ENCODE measurements at places on chromosomes 13 and 19. TPM values are rescaled to one million over a fixed set of nuclear protein-coding genes. Genes with fewer than 3 reads are reported as not detected.

DNA sequence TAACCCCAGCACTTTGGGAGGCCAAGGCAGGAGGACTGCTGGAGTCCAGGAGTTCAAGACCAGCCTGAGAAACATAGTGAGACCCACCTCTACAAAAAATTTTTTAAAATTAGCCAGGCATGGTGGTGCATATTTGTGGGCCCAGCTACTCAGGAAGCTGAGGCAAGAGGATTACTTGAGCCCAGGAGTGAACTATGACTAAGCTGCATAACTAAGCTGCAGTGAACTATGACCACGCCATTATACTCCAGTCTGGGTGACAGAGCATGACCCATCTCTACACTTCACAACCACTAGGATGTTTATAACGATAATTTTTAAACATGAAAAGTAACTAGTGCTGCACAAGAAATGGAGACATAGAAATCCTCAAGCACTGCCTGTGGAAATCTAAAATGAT, 352.7 kb upstream of the SGCG start:
- H3K4me1 ChIP-seq: no peaks in the 10 kb centered on the region
- no peak for DNase-seq
- no peaks in the 10 kb centered on the region for H3K27me3 ChIP-seq
- H3K4me3 ChIP-seq: no peak overlapping the region
- H3K27ac ChIP-seq: no peak overlapping the region

- H3K4me1 ChIP-seq: no peaks in the 10 kb centered on the region
- DNase-seq: no peak
- no peaks in the 10 kb centered on the region for H3K36me3 ChIP-seq
- H3K4me3 ChIP-seq: no peak overlapping the region
- H3K27ac ChIP-seq: no peak overlapping the region
- H3K27me3 ChIP-seq: no peaks in the 10 kb centered on the region
These were observed 290.0 kb downstream of the KCTD12 start for GRCh38 chr13:76596216-76596615.

- H3K27ac ChIP-seq: no peak overlapping the region
- DNase-seq: no peak
- peaks cover 14% of the 10 kb centered on the region for H3K4me1 ChIP-seq
- H3K27me3 ChIP-seq: no peaks in the 10 kb centered on the region
These were observed 38.3 kb upstream of the KCTD4 start for GRCh38 chr13:45238945-45239795.

DNA sequence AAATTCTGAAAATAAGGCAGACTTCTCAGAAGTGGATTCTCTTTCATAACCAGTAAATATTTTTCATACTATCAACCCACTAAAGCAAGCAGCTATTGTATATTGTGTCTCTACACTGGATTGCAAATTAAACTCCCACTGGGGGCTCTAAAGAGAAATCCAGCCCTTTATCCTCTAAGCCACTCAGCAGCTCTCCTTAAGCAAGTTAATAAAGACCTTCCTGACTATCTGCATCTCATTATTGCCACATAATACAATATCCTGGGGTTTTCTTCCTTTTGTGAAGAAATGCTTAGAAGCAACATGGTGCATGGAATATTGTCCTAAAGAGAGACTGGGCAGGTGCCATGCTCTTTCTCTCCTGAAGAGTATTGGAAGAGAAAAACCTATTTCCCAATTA, 521.3 kb downstream of the MYO16 start:
- H3K27me3 ChIP-seq: no peaks in the 10 kb centered on the region
- peaks cover 9% of the 10 kb centered on the region for H3K4me1 ChIP-seq
- no peaks in the 10 kb centered on the region for H3K36me3 ChIP-seq

DNA sequence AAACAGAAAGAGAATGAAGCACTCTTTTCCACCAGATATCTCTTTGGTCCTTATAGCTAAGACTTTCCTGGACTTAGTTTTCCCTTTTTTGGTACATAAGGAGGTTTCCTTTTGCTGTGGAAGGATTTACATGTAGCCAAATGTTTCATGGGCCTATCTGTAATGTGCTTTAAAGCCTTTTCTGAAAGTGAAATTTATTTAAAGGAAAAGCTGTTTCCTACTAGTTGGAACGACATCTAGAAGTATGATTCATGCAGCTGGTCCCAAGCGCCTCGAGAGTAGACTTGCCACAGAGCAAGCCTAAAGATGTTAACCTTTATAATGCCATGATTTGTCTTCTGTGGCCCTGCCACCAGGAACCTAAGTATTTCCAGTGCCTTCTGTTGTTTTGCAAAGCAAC, 390.3 kb downstream of the DLEU7 start:
- peaks cover 10% of the 10 kb centered on the region for H3K4me1 ChIP-seq
- no peak for DNase-seq
- H3K27ac ChIP-seq: no peak overlapping the region
- no peaks in the 10 kb centered on the region for H3K27me3 ChIP-seq

DNA sequence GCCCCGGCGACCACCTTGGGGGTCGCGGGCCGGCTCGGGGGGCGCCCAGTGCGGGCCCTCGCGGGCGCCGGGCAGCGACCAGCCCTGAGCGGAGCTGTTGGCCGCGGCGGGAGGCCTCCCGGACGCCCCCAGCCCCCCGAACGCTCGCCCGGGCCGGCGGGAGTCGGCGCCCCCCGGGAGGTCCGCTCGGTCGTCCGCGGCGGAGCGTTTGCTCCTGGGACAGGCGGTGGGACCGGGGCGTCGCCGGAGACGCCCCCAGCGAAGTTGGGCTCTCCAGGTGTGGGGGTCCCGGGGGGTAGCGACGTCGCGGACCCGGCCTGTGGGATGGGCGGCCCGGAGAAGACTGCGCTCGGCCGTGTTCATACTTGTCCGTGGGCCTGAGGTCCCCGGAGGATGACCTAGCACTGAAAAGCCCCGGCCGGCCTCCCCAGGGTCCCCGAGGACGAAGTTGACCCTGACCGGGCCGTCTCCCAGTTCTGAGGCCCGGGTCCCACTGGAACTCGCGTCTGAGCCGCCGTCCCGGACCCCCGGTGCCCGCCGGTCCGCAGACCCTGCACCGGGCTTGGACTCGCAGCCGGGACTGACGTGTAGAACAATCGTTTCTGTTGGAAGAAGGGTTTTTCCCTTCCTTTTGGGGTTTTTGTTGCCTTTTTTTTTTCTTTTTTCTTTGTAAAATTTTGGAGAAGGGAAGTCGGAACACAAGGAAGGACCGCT, 729 bp downstream of the STK11 start:
- peaks cover 54% of the 10 kb centered on the region for H3K4me1 ChIP-seq
- DNase-seq: no peak
- no peaks in the 10 kb centered on the region for H3K27me3 ChIP-seq
- H3K4me3 ChIP-seq: peak overlapping the region; percentile 74

GRCh38 chr19:5206751-5207075, 133.9 kb downstream of the PTPRS start:
- no peak overlapping the region for H3K27ac ChIP-seq
- no peak overlapping the region for H3K4me3 ChIP-seq
- H3K27me3 ChIP-seq: no peaks in the 10 kb centered on the region
- no peaks in the 10 kb centered on the region for H3K36me3 ChIP-seq
- no peak for DNase-seq
- no peaks in the 10 kb centered on the region for H3K4me1 ChIP-seq

DNA sequence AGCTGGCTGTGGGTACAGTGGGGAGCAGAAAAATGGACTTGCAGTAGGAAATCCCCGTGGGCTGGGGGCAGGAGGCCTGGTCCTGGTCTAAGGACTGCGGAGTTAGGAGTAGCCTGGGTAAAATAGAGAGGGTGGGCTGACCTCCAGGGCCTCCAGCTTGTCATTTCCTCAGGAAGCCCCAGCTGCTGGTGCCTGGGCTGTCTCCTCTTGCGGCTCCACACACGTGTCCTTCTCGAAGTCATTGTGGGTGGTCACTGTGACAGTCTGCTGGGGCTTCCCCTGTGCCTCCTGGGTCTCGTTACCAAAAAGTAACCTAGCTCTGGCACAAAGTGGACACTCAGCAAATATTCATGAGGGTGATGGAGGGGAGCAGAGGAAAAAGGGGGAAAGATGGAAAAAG, 259.7 kb downstream of the FGF9 start:
- no peak for DNase-seq
- H3K27me3 ChIP-seq: no peaks in the 10 kb centered on the region
- H3K4me1 ChIP-seq: no peaks in the 10 kb centered on the region
- no peaks in the 10 kb centered on the region for H3K36me3 ChIP-seq
- no peak overlapping the region for H3K4me3 ChIP-seq
- H3K27ac ChIP-seq: no peak overlapping the region

GRCh38 chr13:72286421-72286820, 419.4 kb upstream of the DACH1 start:
- H3K27me3 ChIP-seq: no peaks in the 10 kb centered on the region
- no peaks in the 10 kb centered on the region for H3K36me3 ChIP-seq
- no peak overlapping the region for H3K27ac ChIP-seq
- H3K4me3 ChIP-seq: no peak overlapping the region
- DNase-seq: no peak

- H3K27me3 ChIP-seq: no peaks in the 10 kb centered on the region
- no peak overlapping the region for H3K4me3 ChIP-seq
- H3K27ac ChIP-seq: no peak overlapping the region
- H3K4me1 ChIP-seq: no peaks in the 10 kb centered on the region
- DNase-seq: no peak
- no peaks in the 10 kb centered on the region for H3K36me3 ChIP-seq
These were observed 16.6 kb downstream of the PRR22 start for GRCh38 chr19:5767949-5768348.

- H3K27ac ChIP-seq: no peak overlapping the region
- no peak for DNase-seq
- no peaks in the 10 kb centered on the region for H3K27me3 ChIP-seq
- no peaks in the 10 kb centered on the region for H3K36me3 ChIP-seq
These were observed 53.1 kb upstream of the SERPINE3 start for GRCh38 chr13:51286135-51287002.

- H3K4me1 ChIP-seq: no peaks in the 10 kb centered on the region
- H3K27ac ChIP-seq: no peak overlapping the region
- no peaks in the 10 kb centered on the region for H3K36me3 ChIP-seq
These were observed 198.6 kb downstream of the TEX29 start for GRCh38 chr13:111519041-111519440.

DNA sequence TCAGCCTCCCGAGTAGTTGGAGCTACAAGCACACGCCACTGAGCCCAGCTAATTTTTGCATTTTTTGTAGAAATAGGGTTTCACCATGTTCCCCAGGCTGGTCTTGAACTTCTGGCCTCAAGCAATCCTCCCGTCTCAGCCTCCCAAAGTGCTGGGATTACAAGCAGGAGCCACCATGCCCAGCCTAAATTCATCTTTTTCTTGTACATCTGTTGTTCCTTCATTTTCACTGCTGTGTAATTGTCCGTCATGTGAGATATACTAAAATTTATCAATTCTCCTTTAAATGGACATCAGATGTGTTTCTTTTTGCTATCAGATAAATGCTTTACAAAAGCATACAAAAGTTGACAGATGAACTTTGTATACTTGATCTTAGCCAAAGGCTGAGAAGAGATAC, 22.9 kb downstream of the DYRK1B start:
- H3K4me3 ChIP-seq: no peak overlapping the region
- no peaks in the 10 kb centered on the region for H3K27me3 ChIP-seq
- H3K4me1 ChIP-seq: no peaks in the 10 kb centered on the region
- no peak for DNase-seq
- H3K36me3 ChIP-seq: no peaks in the 10 kb centered on the region

DNA sequence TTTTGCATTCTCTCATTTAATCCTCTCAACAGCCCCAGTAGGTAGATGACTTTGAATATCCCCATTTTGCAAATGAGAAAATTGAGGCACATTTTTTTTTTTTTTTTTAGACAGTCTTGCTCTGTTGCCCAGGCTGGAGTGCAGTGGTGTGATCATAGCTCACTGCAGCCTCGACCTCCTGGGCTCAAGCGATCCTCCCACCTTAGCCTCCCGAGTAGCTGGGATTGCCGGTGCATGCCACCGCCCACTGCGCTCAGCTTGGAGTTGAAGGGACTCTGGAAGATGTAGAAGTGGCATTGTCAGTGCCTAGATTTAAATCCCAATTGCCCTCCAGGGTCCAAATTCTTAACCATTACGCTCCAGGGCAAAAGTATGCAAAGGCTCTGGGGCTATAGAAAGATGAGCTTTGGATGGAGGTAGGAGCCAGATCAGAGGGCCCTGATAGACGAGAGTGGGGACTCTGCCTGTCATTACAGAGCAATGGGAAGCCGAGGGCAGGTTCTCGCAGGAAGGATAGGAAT, 813 bp upstream of the MCOLN1 start:
- H3K36me3 ChIP-seq: peaks cover 4% of the 10 kb centered on the region
- peak overlapping the region; percentile 74 for H3K4me3 ChIP-seq
- H3K27me3 ChIP-seq: no peaks in the 10 kb centered on the region
- peak overlapping the region; percentile 77 for H3K27ac ChIP-seq
- DNase-seq: no peak
- H3K4me1 ChIP-seq: peaks cover 33% of the 10 kb centered on the region

DNA sequence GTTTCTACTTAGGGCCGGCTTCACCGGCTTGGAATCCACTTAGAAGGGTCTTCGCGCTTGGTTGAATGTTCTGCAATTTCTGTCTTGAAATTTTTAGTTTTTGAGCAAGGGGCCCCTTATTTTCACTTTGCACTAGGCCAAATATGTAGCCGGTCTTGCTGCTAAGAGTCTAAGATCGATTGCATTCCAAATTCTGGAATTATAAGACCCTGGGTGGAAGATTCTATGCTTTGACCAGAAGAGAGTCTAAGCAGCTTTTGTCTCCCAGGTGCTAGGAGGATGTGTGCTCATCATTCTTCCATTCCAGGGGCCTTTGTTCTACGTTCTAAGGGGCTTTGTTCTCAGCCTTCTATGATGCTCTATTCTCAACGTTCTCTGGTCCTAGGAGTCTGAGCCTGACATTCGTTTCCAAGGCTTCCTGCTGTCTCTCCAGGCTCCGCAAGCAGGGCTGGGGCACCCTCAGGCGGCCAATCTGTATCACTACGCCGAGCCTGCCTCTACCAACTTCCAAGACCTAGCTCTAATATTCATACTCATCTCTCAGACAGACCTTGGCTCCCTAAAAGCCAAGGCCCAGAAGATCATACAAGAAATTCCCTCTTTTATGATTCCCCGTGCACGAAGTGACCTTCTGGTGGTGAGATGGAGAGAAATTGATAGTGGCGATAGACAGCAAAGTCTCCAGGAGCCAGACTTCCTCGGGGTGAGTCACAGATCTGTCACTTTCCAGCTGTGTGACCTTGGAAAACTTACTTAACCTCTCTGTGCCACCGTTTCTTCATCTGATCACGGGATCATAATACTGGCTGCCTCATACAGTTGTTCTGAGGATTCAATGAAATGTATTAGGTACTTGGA, 982 bp upstream of the DACT3 start:
- peak overlapping the region; percentile 37 for H3K4me3 ChIP-seq
- H3K27me3 ChIP-seq: no peaks in the 10 kb centered on the region

DNA sequence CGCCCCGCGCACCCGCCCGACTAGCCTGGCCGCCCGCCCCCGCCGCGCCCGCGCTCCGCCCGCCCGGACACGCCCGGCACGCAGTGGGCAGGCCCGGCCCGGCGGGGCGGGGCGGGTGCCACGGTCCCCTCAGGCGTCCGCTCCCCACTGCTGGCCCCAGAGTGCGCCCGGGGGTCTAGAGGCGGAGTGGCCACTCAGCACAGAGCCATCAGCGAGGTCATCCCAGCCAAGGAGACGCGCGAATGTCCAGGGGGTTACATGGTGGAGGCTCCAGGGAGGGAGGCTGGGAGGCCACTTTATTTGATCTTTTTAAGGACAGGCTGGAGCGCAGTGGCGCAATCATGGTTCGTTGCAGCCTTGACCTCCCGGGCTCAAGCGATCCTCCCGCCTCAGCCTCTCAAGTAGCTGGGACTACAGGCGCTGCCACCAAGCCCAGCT, 236 bp upstream of the TINCR start:
- H3K27me3 ChIP-seq: no peaks in the 10 kb centered on the region
- H3K36me3 ChIP-seq: no peaks in the 10 kb centered on the region
- peaks cover 7% of the 10 kb centered on the region for H3K4me1 ChIP-seq
- peak overlapping the region; percentile 64 for H3K27ac ChIP-seq
- DNase-seq: no peak
- peak overlapping the region; percentile 46 for H3K4me3 ChIP-seq

Gene BEST2
- total RNA-seq: 1.2 TPM

Gene ARHGAP35
- 42.5 TPM for total RNA-seq

Gene ZNF614
- total RNA-seq: 5.9 TPM

Measured in vagina (tissue), 2 donors.